ENCODE measurements at places on chromosomes 5 and 9. TPM values are rescaled to one million over a fixed set of nuclear protein-coding genes. Genes with fewer than 3 reads are reported as not detected.

FSD1L gene
- polyA plus RNA-seq, result 10.7 TPM

CBY3 gene
- 1.8 TPM for polyA plus RNA-seq

IFNA13 gene
- not detected for polyA plus RNA-seq

PCDHGB6 gene
- polyA plus RNA-seq, result 7.3 TPM

SPATA31C1 gene
- polyA plus RNA-seq, result 0.55 TPM

OLFM1 gene
- 3.4 TPM for polyA plus RNA-seq

EGFLAM gene
- polyA plus RNA-seq, result 10.6 TPM

TUSC1 gene
- 17.9 TPM for polyA plus RNA-seq

SYK gene
- polyA plus RNA-seq, result 34.6 TPM

NUTM2F gene
- polyA plus RNA-seq, result not detected

UGCG gene
- 65.4 TPM for polyA plus RNA-seq

PALM2AKAP2 gene
- polyA plus RNA-seq, result 11.3 TPM

GPX3 gene
- 1,367 TPM for polyA plus RNA-seq

SYNPO gene
- 109 TPM for polyA plus RNA-seq

TMEM245 gene
- polyA plus RNA-seq, result 80.3 TPM

TMEM174 gene
- polyA plus RNA-seq, result 15.7 TPM

Measured in renal pelvis (tissue), 12 donors.